ENCODE measurements at places on chromosomes 1 and 21.

DNA sequence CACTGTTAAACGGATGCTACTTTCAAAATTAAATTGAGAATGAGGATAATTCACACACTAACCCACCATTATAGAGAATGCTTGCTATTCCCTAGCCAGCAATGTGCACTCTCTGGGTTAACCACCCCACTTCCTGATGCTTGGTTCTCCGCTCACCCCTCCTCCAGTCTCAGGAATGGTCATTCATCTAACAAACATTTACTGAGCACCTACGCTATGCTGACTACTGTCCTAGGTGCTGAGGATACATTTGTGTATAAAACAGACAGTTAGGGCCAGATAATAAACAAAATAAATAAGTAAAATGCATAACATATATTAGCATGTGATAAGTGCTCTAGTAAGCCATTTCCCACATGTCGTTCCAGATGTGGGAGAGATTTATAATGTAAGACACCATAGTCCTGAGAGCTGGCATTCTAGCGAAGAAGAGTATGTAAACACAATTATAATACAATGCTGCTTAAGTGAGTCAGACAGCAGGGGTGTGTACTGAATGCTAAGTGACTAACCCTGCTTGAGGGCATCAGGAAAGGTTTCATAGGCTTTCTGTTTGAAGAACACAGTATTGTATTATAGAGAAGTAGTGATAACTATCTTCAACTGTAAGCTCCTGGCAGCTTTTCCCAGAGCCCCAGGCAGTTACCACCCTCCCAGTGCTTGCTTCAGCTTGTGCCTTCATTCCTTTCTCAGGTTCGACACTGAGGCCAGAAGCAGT, 126.7 kb upstream of the CACHD1 start:
- no peak for DNase-seq

DNA sequence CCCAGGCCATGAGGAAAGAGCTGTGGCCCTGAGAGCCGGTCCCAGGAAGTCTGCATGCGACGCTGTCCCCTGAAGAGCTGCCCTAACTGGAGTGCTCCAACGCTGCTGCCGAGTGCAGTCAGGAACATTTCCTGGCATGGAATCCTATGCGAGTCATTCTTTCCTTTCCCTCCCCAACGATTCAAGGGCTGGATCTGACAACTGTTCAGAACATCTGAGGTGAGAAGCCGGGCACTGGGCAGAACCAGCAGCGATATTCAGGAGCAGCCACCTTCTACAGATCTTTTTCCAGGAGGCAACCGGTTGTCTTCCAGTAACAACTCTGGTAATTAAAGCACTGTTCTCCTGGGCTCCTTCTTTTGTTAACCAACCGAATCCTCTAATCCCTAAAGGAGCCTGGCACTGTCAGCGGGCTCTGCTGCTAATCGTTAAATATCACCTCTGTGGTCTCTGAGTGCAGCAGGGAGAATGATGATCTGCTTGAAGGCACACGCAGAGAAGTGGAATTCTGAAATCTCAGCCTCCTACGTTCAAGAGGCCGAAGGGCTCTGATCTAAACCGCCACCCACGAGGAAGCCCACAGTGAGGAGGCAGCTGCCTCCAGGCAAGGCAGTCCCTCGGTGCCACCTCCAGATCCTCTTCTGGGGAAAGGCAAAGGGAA, 55.8 kb downstream of the SLC45A1 start:
- DNase-seq, result no peak

GRCh38 chr1:223233019-223233409, 90.0 kb upstream of the TLR5 start:
- no peak for DNase-seq

DNA sequence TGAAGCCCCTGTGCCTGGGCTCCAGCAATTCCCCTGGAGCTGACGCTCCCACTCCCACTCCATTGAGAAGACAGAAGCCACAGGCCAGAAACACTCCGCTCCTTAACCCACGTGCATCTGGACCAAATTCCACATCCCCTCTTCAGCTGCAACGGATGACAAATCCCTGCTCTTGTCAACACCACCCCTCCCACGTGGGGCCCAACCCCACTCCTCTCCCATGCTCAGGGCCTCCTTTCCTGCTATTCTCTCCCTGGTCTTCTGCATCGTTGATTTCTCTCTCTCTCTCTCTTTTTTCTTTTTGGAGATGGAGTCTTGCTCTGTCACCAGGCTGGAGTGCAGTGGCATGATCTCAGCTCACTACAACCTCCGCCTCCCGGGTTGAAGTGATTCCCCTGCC, 18.3 kb downstream of the CA6 start:
- DNase-seq, result no peak

DNA sequence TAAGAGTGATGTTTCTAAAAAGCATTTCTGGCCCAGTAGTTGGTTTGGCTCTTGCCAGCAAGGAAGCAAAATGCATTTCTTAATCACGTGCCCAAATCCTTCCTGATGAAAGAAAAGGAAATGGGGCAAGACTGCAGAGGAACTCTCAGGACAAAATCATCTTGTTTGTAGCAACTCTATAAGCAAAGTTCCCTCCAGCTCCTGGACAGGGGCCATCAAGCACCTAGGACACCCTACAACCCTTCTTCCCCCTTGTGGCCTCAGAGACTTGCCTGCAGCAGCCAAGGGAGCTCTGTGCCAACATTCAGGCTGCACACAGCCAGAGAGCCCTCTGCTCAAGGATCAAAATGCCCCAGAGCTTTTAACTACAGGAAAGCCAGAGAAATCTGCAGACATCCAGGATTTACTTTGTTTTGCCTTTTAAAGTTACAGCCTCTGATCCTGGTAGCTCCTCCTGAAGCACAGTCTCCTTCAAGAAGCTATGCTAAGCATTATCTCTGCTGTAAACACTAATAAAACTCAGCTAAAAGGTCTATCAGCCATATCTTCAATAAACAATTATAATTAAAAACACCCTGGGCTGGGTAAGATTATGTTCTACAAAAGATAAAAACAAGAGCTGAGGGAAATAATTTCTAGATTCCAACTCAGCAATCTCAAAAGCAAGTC, 105.0 kb downstream of the KIAA0319L start:
- DNase-seq, result no peak

DNA sequence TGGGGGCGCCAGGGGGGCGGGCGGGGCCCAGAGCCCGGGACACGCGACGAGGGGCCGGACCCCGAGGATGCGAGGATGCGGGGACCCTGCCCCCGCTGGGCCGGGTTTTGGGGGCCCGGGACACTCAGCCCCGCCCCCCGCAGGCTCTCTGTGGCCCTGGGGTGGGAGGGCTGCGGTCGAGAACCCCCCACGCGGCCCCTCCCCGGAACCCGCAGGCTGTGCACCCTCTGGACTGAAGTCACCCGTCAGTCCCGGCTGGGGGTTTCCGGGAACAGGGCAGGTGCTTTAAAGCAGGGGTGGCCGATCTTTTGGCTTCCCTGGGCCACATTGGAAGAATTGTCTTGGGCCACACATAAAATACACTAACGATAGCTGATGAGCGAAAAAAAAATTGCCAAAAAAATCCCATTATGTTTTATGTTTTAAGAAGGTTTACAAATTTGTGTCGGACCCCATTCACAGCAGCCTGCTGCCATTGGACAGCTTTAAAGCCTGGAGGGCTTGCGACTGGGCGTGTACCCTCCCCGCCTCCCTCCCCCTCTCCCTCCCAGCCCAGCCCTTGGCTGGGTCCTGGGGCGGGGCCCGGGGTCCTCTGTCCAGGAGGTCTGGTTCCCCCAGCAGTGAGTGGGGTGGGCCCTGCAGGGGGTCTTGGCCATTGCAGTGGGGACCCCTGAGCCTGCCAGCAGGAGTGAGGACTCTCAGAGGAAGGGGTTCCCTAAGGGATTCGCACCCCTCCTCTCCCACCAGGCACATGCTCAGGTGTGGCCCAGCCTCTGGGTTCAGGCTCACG, 21.6 kb upstream of the C1orf159 start:
- DNase-seq, result peak; percentile 89

GRCh38 chr1:10399444-10399941, 629 bp downstream of the PGD start:
- DNase-seq, result peak; percentile 69

DNA sequence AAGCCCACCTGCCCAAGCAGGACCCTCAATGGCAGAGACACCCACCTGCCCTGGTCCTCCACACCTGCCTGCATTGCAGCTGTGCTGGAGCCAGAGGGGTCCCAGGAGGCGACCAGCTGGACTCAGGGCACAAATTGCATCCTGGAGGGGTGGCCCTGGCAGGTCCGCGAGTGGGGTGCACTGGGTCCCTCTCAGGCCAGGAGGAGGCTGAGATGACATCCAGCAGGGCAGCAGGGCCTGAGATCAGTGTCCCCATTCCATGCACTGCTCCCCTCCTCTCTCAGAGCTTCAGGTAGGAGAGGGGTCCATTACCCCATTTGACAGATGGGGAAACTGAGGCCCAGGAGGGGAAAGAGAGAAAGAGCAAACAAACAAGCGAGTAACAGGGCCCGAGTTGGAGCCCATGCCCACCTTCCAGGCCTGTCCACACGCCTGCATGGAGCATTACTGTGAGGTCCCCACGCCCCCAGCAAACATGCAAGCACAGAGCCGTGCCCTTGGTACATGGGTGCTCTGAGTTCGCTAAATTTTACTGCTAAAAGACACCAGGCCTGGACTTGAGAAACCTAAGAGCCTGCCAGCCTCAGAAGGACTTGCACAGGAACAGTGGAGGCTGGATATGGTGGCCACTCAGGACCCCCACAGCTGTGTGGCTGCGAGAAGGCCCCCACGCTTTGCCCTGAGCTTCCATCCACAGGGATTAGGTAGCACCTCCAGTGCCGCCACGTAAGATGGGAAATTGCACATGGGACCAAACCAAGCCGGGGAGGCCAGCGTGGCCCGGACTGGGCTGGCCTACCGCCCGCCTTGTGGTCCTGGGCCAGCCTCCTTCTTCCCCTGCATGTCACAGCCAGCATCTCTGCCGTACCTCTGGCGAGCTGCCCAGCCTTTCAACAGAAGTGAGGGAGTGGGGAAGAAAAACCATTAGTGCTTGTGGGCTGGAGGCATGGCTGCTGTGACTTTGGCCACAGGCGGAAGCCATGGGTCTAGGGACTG, 7.4 kb downstream of the WNT3A start:
- DNase-seq, result peak; percentile 11

DNA sequence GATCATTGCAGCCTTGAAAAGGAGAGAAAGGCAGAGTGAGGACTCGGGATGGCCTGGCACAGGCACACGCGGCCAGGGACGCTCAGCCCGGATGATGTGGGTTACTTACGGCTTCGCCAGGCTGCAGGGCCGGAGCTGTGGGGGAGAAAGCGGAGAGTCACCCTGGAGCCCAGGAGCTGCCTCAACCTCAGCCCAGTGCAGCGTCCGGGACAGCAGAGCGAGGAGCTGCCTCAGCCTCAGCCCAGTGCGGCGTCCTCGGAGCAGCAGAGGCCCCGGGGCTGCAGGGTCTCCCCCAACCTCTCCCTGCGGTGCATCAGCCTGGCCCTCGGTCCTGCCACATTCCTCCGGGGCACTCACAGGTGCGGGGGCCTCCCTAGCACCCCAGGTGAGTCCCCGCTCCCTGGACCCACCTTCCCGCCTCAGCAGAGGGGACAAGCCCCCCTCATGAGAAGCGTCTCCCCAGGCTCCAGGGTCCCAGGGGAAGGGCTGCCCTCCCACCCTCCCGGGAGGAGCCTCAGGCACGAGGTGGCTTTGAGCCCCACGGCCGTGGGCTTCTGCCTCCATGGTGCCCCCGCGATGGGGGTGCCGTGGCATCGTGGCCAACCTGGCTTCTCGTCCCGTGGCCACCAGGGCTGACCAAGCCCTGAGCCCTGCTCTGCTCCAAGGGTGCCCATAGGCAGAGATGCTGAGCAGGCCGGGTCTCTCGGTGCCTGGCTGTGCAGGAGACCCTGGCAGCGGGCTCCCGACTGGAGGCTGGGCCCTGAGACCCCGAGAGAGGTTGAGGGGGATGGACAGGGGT, 10.5 kb upstream of the RNF223 start:
- DNase-seq, result no peak

DNA sequence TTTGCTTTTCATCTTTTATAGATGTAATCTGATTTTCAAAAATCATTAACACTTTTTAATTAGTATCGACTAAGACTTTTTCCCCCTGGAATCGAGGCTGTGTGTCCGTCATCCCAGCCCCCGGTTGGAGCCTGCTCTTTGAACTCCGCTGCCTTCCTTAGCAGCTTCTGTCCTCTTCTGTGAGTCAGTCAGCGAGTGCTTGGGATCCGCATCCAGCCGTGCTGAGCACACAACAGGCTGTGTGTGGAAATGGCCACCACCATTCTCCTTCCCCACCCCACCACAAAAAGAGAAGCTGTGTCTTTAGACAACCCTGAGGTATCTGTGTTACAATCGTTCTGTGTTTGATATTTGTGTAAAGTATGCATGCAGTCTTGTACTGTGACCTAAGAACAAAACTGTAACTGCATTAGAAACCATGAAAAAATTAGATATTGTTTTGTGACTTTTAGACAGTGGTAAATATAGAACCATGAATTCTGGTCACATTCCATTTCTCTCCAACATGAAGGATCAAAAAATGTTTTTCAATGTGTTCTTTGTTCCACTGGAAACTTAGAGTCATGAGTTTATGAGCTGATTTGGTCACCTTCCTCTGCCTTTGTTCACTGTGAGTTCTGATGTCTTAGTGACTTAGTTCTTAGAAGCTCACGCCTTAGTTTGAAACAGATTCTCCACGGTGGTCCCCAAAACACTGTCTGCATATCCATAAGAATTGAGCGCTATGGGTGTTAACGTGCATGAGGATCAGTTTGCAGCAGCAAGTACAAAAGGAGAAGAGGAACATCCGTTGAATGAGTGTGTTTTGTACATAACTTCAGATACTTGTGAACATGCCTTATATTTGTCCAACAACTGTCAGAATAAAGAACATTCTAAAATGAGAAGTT, 64.7 kb downstream of the VPS26C start:
- DNase-seq, result no peak

GRCh38 chr1:228058172-228058948, 24.1 kb upstream of the ARF1 start:
- DNase-seq, result no peak

- DNase-seq, result no peak
Observed at GRCh38 chr1:207259391-207259790, 62.1 kb upstream of the CD55 start.

DNA sequence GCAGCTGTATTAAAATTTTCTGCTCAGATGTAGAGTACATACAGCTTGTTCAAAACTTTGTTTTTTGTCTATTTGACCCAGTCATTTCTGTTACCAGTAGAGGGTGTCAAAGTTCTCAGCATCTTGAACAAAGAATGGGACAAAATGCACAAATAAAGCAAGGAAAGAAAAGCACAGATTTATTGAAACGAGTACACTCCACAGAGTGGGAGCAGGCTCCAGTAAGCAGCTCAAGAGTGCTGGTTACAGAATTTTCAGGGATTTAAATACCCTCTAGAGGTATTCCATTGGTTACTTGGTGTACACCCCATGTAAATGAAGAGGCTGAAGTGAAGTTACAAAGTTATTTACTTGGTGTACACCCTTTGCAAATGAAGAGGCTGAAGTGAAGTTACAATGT, 8.9 kb upstream of the PRMT6 start:
- DNase-seq, result no peak

DNA sequence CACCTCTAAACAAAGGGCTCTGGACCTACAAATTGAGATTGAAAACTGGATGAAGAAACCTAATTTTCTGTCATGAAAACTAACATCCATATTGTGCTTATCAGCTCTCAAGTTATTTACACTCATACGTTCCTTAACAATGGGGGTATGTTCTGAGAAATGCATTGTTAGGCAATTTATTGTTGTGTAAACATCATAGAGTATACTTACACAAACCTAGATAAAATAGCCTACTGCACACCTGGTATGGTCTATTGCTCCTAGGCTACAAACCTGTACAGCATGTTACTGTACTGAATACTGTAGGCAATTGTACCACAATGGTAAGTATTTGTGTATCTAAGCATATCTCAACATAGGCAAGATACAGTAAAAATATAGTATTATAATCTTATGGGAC, 191.4 kb downstream of the TM2D1 start:
- no peak for DNase-seq

GRCh38 chr1:230747127-230747730, at the start of gene CAPN9:
Gene CAPN9 (plus strand): TSS chr1:230747388. CDS start chr1:230747497, 109 bp downstream.
- no peak for DNase-seq

- no peak for DNase-seq
Observed at GRCh38 chr1:174204697-174205308, 45.5 kb downstream of the RABGAP1L start.
